Activated CD4-positive, alpha-beta T cell treated with anti-CD3 and anti-CD28 coated beads, Interleukin-10, Interleukin-2, amounts not matched to agents 100 ng/mL and 50 ng/mL, durations not matched to agents 16 hours and 8 hours (primary cell): ENCODE measurements at places on chromosomes 1 and 21.

DNA sequence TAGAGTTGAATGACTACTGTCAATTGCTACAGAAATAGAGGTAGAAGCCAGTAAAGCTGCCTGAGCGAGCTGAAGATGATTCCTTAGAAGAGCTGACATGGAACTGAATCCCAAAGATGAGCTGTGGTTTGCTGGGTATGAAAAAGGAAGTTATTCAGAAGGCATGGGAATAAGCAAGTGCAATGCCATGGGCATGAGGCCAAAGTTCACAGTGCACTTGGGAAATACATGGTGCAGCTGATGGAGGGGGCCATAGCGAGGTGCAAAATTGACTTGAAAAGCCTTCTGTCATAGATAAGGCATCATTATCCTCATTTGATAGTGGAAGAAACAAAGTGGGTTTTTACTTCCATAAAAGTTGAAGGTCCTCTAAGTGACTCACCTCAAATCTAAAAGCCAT, 88.6 kb downstream of the NEK7 start:
- no peak for DNase-seq

GRCh38 chr1:3504822-3505153, 50.3 kb downstream of the ARHGEF16 start:
- DNase-seq = no peak

- no peak for DNase-seq
These were observed 39.6 kb downstream of the MORN1 start for GRCh38 chr1:2351723-2352122.

DNA sequence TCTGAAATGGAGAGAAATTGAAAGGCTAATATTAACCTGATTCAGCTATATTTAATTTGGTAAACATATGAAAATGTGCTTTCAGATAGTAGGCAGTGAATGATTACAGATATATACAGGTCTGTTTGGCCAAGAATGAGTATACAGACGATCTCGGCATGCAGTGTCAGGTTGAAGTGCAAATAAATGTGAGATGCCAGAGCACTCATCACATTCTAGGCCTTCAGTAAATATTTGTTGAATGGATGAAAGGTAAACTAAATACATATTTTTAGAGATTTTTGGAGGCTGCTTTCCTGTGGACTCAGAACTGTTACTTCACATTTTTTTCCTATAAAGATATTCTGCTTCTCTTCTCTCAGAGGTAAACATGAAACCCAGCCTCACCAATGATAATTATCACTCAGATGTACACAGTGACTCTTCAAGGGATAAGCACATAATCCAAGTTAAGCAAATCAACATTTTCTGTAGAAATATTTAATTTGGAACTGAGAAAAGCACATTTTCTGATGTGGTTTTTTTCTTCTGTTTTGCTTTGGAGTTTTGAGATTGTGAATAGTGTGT, 702.9 kb downstream of the BRINP3 start:
- no peak for DNase-seq

GRCh38 chr1:183360473-183360872, 57.7 kb downstream of the NMNAT2 start:
- no peak for DNase-seq

GRCh38 chr1:59359325-59359724, 62.4 kb downstream of the FGGY start:
- DNase-seq = no peak

DNA sequence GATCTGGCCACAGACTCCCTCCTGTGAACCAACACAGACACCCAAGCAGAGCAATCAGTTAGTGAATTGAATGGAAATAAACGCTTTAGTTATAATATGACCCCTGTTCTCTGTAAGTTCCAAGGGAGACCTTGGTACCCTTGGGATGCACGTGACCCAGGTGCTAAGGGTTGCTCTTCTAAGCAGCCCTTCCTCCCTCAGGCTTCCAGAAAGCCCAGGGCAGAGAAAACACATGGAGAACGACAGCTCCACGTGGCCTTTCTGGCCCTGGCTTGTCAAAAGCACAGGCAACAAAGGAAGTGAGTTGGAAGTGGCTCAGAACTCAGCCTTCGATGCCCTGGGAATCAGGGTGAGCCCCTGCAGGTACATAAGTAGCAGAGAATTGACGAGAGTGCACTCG, 57.4 kb downstream of the LACTBL1 start:
- DNase-seq = no peak

- DNase-seq = no peak
These were observed 478.2 kb downstream of the NEGR1 start for GRCh38 chr1:71804140-71804539.

GRCh38 chr21:40471103-40471502, 375.9 kb downstream of the DSCAM start:
- DNase-seq = no peak

DNA sequence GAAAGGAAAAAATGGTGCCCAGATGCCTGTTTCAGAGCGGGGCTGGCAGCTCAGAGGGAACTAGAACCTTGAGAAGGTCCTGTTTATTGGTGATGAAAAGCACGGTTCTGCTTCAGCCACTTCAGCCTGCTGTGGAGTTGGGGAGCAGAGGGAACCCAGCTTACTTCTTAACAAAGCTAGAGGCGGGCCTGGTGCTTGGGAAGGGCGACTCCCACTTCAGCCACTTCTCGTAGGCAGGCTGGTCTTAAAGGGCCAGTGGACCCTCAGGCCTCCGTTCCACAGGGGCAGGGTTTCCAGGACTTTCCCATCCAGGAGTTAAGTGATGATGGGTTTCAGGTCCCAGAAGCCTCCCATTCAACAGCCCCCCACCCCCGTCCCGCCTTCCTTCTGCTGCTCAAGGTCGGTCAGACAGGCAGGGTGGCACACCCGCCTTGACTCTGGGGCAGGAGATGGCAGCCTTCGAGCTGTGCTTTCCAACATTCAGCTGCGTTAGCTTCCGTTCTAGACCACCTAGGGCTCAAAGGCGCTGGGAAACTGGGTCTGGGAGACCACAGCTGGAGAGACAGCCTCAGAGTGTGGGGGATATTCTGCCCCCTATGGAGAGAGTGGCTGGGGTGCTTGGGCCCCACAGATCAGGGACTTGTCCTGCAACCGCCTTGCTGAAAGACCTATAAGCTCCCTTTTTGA, 3.4 kb downstream of the RUNX3 start:
- peak; percentile 45 for DNase-seq

- DNase-seq = peak; percentile 66
These were observed 25.9 kb upstream of the DNAJC11 start for GRCh38 chr1:6727535-6727934.

DNA sequence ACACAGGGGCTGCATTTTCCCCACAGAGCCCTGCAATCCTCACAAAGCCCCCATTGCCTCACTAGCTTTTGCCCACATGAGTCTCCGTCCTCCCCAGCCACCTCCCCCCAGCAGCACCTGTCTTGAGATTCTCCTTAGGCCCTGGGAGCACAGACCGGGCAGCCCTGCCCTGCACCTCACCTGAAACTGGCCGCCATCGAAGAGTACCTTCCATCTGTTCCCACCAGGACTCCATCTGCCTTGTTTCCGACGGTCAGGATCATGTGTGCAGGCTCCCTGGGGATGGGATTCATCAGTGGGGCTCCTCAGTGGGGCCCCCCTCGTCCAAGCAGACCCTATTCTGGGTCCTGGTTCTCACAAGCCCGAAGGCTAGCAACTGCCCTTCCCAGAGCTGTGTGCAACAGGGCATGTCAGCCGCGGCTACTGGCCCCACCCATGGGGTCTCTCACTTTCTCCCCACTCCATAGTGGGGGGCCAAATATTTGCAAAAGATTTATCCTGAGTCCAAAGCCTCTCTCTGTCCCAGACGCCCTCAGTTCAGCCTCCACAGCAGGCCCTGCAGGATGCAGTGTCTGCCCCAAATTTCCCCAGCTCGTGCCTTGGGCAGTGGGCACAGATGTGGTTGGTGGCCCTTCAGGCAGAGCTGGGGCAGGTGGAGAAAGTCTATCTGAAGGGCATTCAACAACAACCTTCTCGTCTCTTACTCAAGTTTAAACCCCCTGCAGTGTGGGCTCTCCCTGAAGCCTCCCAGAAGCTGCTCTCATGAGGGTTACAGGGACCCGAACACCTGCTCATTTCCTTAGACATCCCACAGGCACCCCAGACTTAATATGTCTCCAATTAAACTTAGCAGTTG, 4.8 kb downstream of the PDZK1IP1 start:
- DNase-seq = no peak

- peak; percentile 2 for DNase-seq
These were observed 161.8 kb upstream of the IVNS1ABP start for GRCh38 chr1:185478877-185479276.

DNA sequence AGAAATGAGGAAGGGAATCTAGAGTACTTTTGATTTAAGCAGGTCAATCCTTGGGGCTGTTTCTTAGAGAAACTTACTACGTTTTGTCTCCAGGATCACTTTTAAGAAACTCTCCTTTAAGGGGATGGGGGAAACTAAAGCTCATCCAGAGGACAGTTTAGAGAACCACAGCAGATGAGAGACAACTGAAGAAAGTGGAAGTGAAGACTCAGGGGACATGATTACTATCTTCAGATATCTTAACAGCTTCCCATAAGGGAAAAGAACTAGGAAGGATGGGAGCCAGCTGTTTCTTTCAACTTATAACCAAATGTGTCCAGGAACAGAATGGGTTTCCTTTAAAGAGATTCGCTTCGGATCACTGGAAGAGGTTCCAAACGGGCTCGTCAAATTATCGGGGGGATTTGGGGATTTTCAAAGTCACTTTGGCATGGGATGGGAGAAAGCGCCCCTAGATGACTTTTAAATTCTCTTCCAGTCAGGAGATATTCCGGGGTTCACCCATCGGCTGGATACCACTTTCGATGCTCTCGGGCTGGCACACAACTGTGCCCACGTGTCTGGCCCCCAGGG, 1.2 kb downstream of the SCMH1 start:
- peak; percentile 10 for DNase-seq

DNA sequence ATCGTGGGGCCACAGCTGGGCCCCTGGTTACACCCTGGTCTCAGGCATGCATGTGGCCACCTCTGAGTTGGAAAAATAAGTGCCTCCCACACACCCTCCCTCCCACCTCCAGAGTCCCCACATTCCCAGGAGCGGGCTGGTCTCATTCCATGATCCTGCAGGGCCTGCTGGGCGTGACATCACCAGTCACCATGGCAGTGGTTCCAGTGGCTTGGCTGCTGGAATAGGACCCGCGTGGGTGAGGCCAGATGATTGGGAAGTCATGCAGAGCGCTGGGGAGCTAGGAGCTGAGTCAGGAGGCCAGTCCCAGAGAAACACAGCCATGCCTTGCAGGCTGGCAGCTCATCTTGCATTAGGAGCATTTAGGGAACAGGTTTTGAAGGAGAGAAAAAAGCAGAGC, 125.4 kb upstream of the TMEM51 start:
- DNase-seq = no peak
